ENCODE measurements at places on chromosomes 3 and 15.

DNA sequence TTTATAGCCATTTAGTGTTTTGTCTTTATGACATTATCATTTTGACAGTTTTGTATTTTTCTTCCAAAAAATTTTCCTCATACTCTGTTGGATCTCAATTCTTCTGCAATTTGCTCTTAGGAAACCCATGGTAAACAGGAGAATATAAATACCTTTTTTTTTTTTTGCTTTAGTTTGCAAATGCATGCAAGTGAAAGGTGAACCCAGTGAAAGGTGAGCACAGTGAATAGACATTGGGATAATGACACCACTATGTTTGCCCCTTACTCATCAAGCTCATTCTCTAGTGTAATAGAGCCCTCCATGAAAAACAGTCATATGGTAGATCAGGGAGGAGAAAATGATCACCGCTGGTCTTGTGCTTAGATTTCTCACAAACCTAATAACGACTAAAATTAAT is 59.0 kb upstream of the TRPC1 start:
- DNase-seq = no peak

GRCh38 chr3:143531101-143531500 is 317.2 kb downstream of the SLC9A9 start:
- DNase-seq = no peak

DNA sequence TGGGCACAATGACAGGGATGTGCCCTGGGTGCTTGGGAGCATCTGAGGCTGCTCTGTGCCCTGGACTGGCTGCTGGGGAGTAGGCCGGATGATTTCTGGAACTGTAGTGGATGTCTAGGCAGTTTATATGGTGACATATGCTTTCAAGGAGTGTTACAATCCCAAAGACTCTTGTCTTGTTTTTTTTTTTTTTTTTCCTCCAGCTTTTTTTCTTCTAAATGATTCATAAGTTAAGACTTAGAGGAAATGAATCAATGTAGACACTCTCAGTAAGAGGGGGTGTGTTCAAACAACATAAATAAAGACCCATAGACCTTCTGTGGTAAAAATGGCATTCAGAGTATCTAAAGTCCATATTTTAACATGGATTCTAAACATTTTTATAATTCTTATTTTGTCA is 706.1 kb upstream of the GOLIM4 start:
- no peak for DNase-seq

GRCh38 chr15:67232591-67232990 is 21.9 kb downstream of the AAGAB start:
- DNase-seq = no peak
